ENCODE measurements at places on chromosomes 13 and 19.
A peak's percentile ranks its signal among the peaks of the same experiment; 100 is the strongest.

DNA sequence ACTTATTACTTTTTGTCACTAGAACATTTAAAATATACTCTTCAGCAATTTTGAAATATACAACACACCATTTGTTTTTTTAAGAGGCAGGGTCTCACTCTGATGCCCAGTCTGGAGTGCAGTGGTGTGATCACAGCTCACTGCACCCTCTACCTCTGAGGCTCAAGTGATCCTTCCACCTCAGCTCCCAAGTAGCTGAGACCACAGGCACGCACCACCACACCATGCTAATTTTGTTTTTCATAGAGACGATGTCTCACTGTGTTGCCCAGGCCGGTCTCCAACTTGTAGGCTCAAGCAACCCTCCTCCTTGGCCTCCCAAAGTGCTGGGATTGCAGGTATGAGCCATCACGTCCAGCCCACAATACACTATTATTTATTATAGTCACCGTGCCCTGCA is 2.6 kb downstream of the IGFL2 start:
- no peak for DNase-seq

- DNase-seq: no peak
Observed at GRCh38 chr13:93462151-93462550, 235.5 kb downstream of the GPC6 start.

GRCh38 chr13:73417012-73417615 is 358.3 kb downstream of the KLF5 start:
- no peak for DNase-seq

DNA sequence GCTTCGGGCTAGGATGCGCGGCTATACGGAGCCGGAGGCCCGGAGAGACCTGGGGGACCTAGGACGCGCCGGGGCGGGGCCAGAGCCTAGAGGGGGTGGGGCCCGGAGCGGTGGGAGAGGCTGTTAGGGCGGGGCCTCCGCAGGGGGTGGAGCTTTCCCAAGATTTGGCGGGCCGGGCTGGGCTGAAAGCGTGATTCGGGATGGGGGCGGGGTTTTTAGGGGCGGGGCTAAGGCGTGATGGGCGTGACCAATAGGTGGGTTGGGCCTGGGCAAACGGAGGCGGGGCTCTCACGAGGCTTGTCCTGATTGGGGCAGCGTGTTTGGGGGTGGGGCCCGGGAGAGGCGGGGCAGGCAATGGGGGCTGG is 439 bp downstream of the RAB11B start:
- peak; percentile 95 for DNase-seq

DNA sequence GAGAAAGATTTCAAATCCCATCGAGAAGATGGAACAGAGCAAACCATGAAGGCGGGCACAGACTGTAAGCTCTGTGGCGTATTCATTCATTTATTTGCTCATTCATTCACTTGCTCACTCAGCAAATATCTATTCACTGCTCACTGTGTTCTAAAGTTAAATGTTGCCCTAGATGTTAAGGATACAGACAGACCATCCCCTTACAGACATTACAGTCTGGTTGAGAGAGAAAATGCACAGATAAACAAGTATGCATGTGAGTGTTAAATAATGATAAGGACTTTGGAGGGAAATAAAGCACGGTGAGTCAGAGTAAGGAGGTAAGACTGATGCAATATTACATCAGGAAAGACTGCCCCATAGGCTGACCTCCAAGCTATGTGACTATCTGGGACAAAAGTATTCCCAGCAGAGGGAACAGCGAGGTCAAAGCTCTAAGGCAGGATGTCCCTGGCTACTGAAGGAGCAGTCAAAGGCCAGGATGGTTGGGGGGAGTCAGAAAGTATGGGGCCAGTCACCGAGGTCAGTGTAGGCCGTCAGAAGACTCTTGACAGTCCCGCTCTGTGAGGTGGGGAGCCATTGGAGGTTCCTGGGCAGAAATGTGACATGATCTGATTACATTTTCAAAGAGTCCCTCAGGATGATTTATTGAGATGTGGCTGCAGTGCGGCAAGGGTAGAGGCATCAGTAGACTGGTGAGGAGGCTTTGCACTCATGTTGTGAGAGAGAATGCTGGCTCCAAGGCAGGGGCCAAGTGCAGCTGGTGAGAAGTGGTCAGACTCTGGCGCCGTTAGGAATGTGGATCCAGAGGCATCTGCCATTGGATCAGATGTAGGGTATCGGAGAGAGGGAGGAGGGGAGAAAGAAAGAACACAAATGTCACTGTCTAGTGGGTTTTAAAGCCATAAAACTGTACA is 37.9 kb downstream of the MBNL2 start:
- no peak for DNase-seq

Data from WERI-Rb-1 (cell line).